GOT3 (cell line): ENCODE measurements at places on chromosomes 2 and 18.

DNA sequence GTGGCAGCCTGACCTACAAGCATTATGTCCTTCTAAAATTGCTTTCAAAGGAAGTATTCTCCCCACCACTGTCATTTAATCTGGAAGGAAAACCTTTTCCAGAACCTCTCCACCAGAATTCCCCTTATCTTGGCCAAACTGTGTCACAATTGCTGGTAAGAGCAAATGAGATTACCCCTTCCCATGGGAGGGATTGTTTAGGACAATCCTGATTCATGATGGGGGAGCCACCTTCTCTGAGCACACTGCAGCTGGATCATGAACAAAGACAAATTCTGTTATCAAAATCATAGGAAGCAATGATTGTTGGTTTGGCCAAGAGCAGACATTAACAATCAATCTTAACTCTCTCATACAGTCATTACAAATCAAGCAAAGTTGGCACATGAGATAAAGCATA is 18.1 kb upstream of the ATOH8 start:
- DNase-seq: no peak

DNA sequence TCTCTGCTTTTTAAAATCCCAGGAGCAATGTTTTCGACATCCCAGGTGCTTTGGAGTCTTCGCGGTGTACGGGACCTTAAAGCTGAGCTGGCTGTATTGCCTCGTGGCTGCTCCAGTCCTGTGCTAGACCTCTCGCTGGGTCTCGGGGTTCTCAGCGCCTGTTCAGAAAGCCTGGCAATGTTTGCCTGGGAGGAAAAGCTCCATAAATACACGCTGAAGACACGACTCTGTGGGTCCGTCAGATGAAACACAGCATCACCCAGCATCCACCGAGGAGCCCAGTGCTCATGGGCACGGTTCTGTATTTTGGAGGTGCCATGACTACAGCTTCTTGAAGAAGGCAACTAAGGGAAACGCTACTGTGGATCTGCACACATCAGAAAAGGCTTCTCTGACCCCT is 21.6 kb downstream of the MBP start:
- DNase-seq: no peak

DNA sequence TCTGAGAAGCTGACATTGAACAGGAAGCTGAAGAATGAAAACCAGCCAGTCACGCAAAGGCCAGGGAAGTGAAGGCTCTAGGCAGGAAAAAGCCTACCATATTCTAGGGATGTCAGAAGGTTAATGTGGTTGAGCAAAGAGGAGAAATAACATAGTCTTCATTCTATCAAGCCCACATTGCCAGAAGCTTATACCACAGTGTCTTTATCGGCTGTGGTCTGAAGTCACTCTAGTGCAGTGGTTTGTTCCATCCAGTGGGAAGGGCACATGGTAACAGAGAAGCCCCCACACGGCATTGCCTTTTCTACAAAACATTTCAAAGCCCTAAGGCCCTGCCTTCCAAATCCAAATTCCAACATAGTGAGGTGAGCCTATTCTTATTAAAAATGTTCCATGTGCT is 311.3 kb downstream of the TNS1 start:
- no peak for DNase-seq

DNA sequence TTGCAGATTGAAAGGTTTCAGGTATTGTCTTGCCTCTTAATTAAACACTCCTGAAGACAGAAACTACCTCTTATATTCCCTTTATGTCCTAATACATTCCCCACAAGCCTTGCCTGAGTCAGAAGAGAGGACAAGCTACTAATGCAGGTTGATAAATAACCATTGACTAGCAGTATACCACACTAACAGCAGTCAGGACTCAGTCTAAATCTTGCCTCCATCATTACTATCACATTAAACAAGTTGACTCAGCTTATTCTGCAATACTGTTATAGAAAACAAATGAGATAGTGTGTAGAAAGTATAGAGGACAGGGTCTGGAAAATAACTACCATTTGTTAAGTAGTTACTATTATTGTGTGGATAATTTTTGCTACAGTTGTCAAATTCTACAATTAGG is 63.8 kb downstream of the TTC21B start:
- no peak for DNase-seq

GRCh38 chr18:50094221-50094773 is 100.7 kb downstream of the MYO5B start:
- no peak for DNase-seq

- no peak for DNase-seq
Measured at GRCh38 chr2:24830786-24831185, 37.6 kb downstream of the CENPO start.

DNA sequence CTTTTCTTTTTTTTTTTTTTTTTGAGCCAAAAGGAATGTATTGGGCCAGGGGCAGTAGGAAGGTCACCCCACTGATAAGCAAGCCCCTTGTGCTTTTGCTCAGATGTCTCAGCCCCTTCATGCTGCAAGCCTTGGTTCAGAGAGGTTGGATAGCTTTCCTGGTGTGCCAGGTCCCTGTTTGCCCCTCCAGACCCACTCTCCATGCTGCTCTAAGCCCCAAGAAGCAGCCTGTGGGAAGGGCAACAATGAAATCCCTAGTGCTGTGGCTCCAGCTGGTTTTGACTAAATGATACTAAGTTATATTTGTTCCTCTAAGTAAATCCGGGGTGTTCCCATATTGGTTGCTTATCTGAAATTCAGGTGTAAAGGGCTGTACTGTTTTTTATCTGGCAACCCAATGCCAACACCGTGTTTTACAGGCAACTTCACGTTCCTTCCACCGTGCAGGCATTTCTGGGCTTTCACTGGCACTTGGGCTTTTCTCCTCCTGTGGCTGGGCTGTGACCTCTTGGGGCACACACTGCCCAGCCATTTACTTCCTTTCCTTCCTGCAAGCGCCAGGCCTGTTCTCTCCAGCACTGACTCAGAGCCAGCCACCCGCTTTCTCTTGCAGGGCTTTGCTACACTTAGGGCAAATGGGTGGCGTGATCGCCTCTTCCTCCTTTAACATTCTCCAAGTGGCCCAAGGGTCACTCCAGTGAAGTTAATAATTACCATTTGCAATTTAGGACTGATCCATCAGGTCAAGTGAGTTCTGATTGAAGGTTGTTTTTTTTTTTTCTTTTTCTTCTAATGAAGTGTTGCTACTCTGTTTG is 21.6 kb downstream of the MERTK start:
- DNase-seq: no peak

GRCh38 chr18:62332431-62332830 is 7.3 kb downstream of the TNFRSF11A start:
- no peak for DNase-seq

DNA sequence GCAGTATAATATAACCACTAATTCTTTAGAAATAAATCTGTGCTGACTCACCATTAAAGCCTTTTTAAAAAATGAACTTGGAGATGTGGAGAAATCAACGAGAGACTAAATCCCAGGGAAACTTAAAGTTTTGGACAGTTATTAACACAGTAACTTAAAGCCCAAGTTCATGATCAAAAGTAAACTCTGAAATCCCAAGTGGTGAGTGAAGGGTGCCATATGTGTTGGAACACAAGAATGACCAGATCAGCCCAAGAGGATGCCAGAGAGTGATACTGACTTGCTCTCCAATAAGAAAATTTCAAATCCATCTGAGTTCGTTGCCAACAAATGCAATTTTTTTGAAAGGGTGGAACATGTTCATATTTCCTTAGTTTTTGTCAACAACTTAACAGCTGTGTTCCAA is 838.1 kb upstream of the ACVR2A start:
- no peak for DNase-seq

DNA sequence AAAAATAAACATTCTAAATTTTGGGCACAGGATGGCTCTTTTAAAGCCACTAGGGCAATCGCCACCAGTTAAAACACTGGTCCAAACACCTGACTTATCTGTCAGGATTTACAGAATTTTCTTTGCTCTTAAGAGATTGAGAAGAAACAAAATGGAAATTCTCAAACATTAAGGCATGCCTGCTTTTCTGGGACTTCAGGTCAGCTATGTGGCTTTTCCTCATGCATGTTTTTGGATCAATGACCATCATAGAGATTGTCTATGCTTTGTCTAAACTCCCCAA is 112.7 kb downstream of the SMAD2 start:
- no peak for DNase-seq

DNA sequence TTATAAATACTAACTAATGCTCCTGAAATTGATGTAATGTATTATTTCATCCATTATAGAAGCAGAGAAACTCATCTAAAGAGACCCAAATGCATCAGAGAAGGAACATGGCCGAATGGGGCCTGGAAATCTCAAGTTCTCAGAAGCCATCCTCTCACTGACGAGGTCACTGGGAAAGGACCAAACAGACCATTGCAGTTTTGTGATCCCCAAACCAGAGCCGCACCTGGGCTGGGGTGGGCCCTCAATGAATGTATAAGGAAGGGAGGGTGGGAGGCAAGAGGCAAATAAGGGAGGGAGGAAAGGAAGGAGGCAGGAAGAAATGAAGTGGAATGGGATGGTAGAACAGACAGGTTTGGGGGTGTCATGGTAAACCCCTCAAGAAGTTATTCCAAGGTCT is 245.3 kb upstream of the ID2 start:
- DNase-seq: no peak

GRCh38 chr2:45899926-45900325 is 248.5 kb downstream of the PRKCE start:
- no peak for DNase-seq

DNA sequence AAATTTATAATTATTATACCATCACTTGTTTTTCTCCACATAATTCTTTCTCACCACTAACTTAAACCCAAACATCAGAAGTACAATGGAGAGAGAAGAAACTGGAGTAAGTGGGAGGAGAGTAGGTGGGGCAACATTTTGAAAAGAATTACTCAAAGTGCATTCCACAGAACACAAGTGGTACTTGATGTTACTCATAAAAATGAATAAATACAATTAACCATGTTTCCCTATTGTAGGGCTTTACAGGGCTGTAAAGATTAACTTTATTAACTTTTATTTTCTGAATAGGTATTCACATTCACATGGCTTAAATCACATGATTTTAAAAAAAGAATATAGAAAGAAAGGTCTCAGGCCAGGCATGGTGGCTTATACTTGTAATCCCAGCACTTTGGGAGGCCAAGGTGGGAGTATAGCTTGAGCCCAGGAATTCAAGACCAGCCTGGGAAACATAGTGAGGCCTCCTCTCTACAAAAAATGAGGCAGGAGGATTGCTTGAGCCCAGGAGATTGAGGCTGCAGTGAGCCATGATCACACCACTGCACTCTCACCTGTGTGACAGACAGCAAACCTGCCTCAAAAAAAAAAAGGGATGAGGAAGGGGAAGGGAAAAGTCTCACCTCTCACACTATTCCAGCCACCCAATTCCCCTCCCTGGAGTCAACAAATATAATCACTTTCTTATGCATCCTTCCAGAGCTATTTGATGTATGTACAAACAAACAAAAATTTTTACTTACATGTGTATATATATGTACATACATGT is 47.1 kb downstream of the KCNG3 start:
- no peak for DNase-seq

GRCh38 chr2:127125821-127126220 is 18.9 kb upstream of the BIN1 start:
- no peak for DNase-seq

DNA sequence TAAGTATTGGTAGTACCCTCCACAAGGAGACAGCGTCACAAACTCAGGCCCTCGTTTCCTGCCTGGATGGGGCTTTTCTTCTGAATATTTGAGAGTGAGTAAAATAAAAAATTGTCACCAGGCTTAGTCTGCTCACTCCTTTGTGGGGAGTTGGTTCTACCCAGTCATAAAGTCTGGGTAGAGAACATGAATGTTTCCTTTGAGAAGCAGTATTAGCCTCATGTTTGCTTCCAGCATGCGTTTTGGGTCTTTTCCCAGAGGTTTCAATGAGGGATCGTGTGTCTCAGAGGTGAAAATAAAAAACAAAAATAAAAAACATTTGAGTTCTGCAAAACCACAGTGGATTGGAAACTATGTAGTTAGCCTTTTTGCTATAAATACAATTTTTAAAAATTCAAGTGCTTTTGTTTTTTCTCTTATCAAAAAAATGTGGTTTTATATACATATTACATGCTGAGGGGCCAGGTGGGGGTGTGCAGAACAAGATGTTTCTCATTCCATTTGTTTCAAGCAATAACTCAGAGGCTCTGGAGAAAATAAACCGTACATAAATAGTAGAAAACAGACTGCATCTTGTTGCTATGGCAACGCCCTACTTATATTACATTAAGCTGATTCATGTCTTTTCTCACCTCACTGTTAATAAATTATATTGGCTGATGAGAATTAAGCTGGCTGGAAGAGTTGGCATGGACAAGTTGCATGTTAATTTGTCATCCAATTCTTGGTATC is 225.4 kb upstream of the FBXO11 start:
- DNase-seq: no peak

DNA sequence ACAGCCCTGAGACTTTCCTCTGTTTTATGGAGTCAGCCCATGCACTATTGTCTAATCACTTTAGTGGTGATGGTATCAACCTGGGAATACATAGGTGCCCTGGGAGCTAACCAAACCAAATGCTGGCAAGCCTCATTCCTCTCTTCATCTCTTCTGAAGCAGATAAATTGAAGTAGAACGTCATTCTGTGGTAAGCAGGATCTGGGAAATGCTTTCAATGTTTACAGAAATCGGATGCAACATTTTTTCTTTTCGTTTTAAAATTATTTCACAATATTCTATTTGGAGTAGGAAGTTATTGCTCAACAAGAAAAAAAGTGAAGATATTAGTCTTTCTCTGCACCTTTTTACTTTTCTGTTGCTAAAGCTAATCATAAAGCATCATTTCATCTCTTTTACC is 114.2 kb downstream of the RBMS1 start:
- no peak for DNase-seq

- no peak for DNase-seq
Measured at GRCh38 chr18:21134895-21135294, 23.3 kb upstream of the ROCK1 start.

GRCh38 chr18:7616661-7617060 is 49.5 kb downstream of the PTPRM start:
- DNase-seq: no peak

DNA sequence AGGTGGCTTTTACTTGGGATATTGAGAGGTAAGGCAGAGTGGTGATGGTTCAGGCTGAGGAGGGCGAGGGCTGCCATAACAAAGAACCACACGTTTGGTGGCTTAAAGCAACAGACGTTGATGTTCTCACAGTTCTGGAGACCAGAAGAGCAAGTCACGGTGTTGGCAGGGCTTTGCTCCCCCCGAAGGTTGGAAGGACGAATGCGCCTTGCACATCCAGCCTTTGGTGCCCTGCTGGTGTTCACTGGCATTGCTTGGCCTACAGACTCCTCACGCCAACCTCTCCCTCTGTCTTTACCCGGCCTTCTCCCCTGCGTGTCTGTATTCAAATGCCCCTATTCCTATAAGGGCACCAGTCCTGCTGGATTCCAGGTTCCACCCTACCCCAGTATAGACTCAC is 125.4 kb downstream of the TPO start:
- DNase-seq: no peak
